Jurkat, Clone E6-1 (cell line): ENCODE measurements at places on chromosomes 11 and 22.

GRCh38 chr11:82577246-82577645, 156.4 kb downstream of the FAM181B start:
- no peak for DNase-seq

- DNase-seq, result no peak
Observed at GRCh38 chr22:31867386-31868153, 76.8 kb upstream of the YWHAH start.

DNA sequence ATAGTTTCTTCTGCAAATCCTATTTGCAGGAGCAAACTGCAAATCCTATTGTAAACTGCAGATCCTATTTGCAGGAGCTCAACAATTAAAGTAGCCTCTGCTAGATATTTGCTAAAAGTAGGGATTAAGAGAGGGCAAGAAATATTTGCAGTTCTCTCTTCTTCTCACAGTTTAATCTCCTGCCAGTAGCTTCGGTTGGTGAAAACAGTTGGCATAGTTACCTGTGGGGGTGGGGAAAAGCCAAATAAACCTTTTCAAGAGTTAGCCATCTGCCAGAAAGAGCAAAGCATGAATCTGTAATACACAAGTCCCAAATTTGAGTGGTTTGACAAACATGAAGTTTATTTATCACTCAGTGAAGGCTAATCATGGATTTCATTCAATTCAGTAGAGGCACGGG, 942.5 kb downstream of the JRKL start:
- DNase-seq, result no peak

DNA sequence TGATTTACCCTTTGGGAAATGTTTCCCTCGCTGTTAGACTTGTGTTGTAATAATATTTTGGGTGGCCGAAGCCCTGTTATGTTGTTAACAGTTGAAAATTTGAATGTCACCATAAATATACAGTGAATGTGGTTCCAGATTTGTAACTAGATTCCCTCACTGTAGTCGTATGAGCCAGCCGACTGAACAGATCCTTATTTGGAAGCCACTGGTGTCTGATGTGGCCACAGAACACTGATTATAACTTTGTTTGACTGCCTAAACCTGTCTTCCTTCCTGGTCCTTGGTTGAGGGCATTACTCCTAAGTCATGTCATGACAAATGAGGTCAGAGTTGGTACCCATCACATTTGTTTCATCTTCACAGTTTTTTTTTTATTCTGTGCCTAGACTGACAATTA, 45.4 kb downstream of the YAP1 start:
- DNase-seq, result peak; percentile 4

GRCh38 chr11:28139841-28140415, 31.7 kb downstream of the METTL15 start:
- DNase-seq, result no peak

DNA sequence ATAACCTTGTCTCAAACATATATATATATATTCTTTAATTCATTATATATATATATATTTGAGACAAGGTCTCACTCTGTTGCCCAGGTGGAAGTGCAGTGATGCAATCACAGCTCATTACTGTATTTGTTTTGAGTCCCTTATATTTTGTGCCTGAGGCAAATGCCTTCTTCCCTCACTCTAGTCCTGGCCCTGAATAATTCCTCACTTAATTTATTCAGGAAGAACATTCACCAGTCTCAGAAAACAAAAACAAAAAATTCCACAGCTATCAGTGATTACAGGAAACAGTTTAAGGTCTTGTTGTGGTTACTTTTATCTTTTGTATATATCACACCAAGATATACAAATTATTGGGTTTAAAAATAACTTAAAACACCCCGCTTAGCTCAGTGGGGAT, 155.7 kb downstream of the CWF19L2 start:
- DNase-seq, result no peak

DNA sequence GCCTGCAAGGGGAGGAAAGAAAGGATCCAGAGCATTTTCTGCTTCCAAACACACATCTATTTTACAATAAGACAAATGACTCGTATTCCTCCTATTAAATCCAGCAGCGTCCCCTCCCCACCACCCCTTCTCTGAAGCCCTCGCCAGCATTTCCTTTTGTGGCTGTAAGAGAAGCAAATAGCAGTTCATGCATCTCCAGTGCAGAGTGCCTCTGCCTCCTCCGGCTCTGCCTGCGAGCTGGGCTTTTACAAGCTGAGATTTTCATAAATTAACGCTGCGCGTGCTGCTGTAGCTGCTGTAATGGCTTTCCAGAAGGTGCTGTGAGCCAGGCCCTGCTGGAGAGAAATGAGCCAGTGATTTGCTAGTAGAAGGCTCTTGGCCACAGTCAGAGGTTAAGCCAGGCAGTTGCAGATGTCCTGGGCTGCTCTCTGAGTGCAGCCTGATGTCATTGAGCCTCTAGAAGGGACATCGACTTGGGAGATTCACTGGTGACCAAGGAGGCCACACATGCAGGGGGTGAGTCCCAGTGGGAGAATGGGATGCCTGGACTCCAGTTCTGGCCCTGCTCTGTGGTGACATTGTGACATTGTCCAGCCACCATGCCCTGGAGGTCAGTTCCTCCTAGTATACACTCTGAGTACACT, 134.5 kb upstream of the NAV2 start:
- no peak for DNase-seq

DNA sequence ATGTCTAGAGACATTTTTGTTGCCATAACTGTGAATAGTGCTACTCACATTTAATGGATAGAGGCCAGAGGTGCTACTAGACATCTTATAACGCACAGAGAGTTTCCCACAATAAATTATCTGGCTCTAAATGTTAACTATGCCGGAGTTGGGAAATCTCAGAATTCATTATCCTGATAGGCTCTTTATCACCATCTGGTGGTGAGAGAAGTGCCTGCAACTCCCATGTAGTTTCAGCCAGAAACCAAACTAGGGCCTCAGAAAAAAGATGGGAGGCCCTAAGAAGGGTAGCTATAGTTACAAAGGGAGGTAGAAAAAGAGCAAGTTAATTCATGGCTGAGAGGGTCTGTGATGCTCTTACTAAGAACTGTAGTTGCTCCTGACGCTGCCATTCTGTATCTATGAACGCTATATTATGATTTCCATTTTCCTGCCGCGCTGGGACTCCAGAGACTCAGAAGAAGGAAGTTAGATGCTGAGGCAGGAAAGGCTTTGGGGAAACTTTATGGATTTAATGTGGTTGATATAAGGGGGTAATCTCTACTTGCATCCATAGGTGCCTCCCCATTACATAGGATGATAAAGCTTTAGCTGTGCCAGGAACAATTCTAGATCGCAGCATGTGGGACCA, 22.9 kb upstream of the MRPL17 start:
- DNase-seq, result no peak

DNA sequence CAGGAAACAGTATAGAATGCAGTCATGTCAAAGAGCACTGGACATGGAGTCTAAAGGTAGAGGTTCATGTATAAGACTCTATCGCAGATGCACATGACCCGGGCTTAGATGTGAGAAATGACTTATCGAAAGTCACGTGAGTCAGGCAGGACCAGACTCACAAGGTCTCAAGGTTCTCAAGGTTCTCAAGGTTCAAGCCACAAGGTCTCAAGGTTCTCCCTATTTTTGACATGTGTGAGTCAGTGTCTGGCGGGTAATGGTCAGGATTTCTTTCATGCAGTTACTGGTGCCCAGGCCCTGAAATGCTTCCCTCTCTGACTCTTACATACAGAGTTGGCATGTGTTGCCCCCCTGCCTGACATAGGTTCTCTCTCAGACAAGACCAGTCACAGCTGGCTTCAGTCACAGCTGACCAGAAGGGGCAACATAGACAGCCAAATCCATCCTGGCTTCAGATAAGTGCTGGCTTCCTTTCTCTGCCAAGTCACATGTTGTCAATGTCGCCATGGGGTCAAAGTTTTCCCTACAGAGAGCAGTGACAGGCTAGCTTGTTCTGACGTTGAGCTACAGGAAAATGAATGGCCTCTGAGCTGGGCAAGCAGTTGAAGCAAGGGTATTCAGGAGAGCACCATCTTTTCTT, 10.1 kb downstream of the CSRP3 start:
- no peak for DNase-seq

GRCh38 chr11:119112314-119113020, 5.3 kb downstream of the C2CD2L start:
- DNase-seq, result no peak

DNA sequence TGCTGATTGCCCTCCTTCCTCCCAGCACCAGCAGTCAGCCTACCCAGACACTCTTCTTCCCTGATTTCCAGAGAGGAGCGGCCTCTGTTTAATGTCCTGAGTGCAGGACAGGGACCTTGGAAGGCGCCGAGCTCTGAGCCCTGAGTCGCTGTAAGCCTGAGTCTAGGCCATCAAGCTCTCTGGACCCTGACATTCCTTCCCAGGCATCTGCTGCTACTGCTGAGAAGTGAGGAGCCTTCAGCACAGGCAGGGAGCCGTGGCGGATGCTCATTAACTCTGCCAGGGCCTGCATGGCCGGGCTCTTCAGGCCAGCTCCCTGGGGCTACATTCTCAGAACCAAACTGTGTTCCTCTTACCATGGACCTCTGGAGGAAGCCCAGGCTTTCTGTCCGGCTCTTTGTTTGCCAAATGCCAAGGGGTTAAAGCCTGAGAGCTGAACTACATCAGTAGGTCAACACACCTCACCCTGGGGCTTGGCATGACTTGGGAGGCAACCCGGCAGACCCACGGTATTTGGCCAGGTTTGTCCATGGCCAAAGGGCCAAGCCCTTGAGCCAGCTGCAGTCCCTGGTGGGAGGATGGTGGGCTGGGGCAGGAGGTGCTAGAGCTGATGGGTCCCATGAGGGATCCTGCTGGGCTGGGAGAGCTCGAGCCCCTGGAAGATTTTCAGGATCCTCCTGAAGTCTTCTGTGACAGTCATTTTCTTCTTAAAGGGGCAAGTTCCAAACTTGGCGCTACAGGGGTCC, 721.4 kb downstream of the BRD1 start:
- DNase-seq, result no peak

DNA sequence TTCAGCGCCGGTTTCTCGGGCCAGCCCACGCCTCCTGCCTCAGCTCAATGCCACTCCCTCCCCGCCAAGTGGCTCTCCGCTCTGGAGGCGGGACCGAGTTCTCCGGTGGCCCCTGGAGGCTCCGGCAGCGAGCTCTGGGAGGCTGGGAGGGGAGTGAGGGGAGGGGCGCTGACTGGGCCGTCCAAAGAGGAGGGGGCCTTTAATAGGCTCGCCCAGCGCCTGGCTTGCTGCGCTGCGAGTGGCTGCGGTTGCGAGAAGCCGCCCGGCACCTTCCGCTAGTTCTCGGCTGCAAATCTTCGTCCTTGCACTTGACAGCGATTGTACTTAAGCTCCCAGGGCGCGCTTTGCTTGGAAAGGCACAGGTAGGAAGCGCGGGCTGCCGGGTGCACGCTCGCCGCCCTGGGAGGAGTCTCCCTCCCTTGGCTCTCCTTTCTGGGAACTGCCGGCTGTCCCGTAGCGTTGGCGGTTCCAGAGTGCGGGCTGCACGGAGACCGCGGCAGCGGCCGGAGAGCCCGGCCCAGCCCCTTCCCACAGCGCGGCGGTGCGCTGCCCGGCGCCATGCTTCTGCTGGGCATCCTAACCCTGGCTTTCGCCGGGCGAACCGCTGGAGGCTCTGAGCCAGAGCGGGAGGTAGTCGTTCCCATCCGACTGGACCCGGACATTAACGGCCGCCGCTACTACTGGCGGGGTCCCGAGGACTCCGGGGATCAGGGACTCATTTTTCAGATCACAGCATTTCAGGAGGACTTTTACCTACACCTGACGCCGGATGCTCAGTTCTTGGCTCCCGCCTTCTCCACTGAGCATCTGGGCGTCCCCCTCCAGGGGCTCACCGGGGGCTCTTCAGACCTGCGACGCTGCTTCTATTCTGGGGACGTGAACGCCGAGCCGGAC, at the start of gene ADAMTS15:
Gene ADAMTS15 (plus strand): TSS at position 230 of the 894 bp plus-strand sequence. CDS start 329 bp downstream, at position 559.
- DNase-seq, result peak; percentile 54

- DNase-seq, result no peak
Observed at GRCh38 chr11:6530848-6531247, 33.8 kb downstream of the DNHD1 start.

- no peak for DNase-seq
Observed at GRCh38 chr11:76371170-76371569, 9.8 kb downstream of the THAP12 start.

DNA sequence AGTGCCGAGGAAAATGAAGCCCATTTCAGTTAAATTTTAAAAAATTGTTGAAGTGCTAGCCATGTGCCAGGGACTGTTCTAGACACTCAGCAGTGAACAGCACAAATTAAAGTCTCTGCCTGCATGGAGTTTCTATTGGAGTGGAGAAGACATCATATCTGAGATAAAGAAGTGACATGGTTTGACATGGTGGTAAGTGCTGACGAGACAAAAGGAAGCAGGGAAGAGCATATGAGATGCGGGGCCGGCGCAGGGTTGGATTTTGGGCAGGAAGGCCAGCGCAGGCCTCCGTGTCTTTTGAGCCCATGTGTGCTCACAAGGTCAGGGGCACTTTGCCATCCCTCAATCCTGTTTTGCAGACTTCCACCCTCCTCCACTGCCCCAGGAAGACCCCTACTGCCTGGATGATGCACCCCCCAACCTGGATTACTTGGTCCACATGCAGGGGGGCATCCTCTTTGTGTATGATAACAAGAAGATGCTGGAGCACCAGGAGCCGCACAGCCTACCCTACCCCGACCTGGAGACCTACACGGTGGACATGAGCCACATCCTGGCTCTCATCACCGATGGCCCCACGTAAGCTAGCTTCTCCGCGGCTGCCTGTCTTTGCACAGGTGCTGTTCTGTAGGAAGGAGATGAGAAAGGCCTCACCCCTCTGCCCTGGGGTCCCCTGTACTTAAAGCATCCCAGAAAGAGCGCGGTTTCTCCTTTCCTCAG, 29.6 kb downstream of the AMPD3 start:
- no peak for DNase-seq

DNA sequence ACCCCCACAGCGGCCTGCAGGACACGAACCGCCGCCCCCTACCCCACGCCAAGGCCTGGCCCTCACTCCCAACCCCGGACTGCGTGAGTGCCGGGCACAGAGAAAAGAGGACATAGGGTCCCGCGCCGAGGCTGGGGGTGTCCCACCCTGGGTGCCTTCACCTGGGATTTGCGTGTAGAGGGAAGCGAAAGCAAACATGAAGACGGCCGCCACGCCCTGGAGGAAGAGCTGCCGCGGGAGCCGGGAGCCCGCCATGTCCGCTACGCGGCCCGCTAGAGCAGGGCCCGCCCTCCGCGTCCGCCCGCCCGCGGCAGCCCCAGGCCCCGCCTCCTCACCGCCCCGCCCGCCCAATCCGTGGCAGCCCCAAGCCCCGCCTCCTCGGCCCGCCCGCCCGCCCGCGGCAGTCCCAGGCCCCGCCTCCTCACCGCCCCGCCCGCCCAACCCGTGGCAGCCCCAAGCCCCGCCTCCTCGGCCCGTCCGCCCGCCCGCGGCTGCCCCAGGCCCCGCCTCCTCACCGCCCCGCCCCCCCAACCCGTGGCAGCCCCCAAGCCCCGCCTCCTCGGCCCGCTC, at the start of gene LMF2:
Gene LMF2 (minus strand): TSS at position 282 of the 570 bp plus-strand sequence. CDS start 27 bp downstream, at position 255.
- peak; percentile 45 for DNase-seq

DNA sequence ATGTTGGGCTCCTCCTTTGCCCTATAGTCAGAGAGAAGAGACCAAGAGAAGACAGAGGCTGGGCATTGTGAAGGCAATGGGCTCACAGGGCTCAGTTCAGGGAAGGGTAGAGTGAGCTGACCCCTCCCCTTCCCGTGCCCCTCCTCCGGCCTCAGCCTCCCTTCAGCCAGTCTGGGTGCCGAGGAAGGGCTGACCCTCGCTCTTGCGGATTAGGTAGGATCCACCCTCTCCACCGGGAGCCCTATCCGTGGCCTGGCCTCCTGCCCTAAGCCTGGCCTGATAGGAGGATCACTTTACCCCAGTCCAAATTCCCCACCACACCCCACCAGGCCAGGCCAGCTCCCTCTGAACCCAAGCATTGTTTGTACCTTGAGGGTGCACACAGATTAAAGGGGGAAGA, 1.8 kb upstream of the PPP1R14B start:
- no peak for DNase-seq

- no peak for DNase-seq
Observed at GRCh38 chr11:1505480-1505879, 18.9 kb upstream of the MOB2 start.

GRCh38 chr11:31050061-31050765, 319.3 kb downstream of the DCDC1 start:
- no peak for DNase-seq
